Motor neuron (in vitro differentiated cells): ENCODE measurements at places on chromosomes 2 and 18.

DNA sequence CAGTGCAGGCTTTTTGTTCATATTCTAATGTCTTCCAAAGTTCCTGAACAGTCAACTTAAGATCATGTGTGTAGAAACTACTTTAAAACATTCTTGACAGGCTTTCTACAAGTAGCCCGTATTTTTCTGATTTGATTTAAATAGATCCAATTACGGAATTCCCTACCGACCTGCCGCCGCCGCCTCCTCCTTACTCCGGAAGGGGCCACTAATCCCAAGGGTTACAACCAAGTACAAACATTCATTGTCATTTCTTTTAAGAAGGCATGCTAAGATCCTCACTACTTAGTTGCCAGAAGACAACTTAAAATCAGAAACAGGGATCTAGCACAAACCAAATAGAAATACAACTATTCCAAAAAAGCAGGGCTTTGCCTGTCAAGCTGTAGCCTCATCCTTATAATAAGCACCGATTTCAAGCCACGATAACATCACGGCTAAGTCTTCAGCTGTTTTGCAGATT, 784 bp downstream of the WDR33 start:
- ATAC-seq = peak; percentile 1

- ATAC-seq = no peak
Measured at GRCh38 chr18:55696811-55697210, 108.8 kb upstream of the TCF4 start.

DNA sequence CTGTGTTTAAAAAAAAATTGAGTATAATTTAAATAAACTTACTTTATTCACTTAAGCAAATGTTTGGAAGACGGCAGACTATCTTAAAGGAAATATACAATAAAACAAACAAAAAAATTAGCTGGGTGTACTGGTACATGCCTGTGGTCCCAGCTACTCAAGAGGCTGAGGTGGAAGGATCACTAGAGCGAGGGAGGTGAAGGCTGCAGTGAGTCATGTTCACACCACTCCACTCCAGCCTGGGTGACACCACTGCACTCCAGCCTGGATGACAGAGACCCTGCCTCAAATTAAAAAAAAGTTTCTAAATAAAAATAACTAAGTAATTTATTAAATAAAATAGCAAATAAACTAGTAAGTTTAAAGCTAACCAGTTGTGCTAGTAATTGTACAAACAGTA, 7.5 kb downstream of the PUM2 start:
- ATAC-seq = no peak

DNA sequence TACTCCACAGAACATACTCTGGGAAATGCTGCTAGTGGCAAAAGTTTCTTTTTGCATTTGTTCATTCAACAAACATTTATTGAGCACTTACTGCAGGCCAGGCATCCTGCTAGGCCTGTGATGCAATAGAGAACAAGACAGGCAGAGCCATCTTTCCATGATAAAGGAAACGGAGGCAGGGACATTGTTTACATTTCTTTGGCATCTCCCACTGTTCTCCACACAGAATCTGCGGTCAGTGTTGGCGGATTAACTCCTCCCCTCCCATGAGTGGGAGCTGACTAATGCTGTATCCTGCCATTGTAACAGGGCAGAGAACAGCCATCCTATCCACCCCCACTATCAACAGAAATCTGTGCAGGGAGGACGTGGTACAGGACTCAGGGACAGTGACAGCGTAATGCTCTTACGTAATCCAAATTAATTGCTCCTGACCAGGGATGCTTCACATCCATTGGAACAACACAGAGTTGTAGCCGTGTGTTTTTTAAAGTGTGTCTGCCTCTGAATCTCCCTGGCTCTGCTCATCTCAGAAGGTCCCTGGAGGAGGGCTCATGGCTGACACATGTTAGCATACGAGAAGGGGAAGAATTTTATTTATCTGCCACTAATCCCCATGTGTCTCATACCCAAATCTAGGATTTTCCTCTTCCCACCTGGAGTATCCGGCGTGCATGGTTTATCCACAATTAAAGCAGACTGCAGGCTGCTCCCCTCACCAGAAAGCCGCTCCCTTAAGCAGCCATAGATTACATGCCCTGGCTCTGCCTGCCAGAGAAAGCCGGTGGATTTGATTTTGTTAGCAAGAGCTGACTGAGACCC, 32.3 kb downstream of the STEAP3 start:
- peak; percentile 56 for ATAC-seq

- ATAC-seq = peak; percentile 78
Measured at GRCh38 chr2:168190590-168191336, 56.6 kb downstream of the STK39 start.

GRCh38 chr2:205654878-205655605, 27.3 kb upstream of the NRP2 start:
- ATAC-seq = no peak
